Stimulated activated CD8-positive, alpha-beta memory T cell treated with anti-CD3 and anti-CD28 coated beads, Interleukin-7, amount 100 ng/mL, for 1 hour (primary cell): ENCODE measurements at places on chromosomes 4 and X.

DNA sequence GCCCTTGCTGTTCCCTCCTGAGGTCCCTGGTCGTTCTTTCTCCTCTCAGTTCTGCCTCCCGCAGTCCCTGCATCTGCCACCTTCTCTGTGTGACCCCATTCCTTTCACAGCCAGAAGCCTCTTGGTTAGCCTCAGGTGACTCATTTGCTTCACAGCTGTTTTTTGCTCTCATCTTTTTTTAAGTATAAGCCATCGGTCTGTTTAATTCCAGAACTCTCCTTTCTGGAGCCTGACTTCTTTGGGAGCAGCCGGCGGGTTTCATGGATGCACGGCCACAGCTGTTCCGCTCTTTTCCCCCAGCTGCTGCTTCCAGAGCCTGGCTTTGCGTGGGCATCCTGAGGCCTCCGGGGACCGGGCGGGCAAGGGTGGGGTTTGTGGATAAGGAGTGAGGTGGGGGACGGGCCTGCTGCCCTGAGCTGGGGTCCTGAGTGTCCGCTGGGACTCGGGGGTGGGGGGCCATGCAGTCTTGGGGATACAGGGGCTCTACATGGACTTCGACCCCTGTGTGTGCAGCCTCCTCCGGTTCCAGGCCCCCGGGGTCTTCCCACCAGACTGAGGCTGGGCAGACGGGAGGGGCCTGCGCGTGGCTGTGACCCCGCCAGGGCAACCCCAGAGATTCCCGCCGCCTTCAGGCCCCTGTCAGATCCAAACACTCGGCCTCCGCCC, 46.7 kb downstream of the PCGF3 start:
- no peak for DNase-seq

DNA sequence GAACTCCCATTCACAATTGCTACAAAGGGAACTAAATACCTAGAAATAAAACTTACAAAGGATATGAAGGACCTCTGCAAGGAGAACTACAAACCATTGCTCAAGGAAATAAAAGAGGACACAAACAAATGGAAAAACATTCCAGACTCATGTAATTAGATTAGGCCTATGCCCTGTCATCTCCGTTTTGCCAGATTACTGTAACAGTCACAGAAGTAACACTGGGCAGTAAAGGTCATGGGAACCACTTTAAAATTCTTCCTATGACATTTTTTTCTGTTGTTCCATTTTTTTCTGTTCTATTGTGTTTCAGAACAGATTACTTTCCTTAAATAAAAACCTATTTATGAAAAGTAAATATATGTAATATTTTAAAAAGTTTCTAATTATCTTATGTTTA, 199.4 kb upstream of the CENPE start:
- no peak for DNase-seq

DNA sequence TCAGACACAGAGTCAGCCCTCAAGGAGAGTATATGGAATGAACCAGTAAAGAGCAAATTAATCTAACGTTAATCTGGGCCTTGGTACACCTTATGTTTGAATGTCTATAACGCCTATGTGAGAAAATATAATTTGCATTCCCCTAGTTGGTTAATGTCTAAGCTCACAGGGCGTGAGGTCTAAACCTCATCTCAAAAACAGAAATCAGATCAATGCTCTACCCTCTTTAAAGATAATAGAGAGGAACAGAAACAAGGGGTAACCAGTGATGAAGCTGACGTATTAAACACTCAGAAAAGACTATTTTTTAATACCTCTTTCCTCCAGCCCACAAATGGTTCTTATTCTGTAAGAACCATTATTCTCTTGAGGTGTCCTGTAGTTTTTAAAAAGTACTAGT, 369.2 kb upstream of the NOCT start:
- no peak for DNase-seq

GRCh38 chrX:118980761-118981160, 6.3 kb downstream of the LONRF3 start:
- no peak for DNase-seq

DNA sequence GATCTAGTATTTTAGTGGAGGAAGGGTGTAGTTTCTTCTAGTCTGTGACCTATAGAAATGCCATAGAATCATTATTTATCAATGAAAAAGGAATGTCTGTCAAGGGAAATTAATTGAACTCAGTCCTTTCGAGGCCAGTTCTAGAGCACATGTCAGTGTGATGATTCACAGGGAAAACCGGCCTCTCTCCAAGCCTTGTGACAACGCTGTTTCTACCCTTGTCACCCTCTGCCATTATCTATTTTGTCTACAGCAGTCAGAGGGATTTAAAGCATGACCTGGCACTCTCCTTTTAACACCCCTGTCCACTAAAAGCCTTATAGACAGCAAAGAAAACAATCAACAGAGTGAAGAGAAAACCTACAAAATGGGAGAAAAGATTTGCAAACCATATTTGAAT, 119.8 kb downstream of the DRD5 start:
- DNase-seq: no peak

GRCh38 chr4:68175562-68176155, 46.0 kb upstream of the TMPRSS11F start:
- DNase-seq: no peak
